ENCODE measurements at places on chromosomes 2 and 18. TPM values are rescaled to one million over a fixed set of nuclear protein-coding genes. Genes with fewer than 3 reads are reported as not detected.

Gene PSTPIP2
- 1.3 TPM for total RNA-seq

Gene RNU2-63P
- not detected for total RNA-seq

GRCh38 chr2:147782141-147782930, 62.5 kb upstream of the ACVR2A start:
- no peak for DNase-seq

DNA sequence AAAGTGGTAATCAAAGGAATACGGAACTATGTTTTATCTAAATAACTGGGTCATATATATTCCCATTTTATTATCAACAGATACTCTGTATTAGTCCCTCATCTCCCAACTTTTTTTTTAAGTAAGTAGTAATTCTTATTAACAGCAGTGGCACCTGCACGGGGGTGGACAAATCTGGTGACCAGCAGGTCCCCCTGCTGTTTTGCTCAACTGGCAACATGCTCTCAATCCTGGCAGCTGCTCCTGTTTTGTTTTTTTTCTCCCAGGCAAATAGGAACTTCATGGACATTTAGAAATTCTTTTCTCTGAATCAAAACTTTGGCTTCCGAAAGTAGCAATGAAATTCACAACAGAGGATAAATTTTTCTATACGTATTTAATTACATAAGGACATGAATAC, 193.5 kb downstream of the SS18 start:
- DNase-seq = no peak

DNA sequence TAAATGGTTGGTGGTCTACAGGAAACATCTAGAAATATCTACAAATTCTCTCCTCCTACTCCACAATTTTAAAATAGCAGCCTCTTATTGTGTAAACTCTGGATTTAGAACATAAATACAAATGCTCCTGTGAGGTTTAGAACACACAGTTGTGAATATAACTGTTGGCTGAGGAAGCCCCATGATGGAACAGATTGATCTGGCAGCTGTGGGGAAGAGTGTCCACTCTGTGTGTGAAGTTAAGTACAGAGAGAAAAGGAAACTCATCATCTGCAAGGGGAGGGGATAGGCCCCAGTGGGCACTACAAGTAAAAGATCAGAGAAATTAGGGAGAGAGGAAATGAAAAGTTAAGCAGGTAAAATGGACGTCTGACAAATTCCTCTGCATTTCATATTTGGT, 422.7 kb upstream of the FSHR start:
- no peak for DNase-seq

DNA sequence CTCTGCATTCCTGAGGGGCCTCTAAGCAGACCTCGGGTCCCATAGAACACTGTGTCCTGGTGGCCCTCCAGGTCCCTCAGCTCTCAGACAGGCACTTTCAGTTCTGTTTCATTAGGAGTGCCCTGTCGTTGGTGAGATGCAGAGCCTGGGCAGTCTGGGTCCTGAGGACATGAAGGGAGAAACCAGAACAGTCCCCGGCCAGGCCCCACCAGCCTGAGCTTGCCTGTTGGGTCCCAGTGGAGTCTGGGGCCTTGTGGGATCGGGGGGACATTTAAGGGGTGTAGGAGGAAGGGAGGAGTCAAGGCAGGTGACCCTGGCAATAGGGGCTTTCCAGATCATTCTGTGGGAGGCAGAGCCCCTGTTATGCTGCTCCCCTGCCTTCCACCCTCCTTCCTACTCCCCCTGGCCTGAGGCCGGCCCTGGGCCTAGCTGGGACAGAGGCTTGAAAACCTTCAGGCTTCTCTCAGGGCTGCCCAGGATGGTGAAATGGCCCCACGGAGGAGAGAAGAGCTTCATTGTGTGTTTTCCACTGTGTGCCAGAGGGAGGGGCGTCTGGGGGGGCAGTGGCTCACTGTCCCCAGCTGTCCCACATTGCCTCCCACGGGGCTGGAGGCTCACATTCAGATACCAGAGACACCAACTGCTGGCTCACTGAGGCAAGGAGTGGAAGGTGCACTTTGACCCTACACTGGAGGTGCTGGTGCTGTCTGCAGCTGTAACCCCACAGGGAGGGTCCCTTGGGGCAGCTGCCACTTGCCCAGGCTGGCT, 26.6 kb upstream of the CATIP start:
- no peak for DNase-seq

DNA sequence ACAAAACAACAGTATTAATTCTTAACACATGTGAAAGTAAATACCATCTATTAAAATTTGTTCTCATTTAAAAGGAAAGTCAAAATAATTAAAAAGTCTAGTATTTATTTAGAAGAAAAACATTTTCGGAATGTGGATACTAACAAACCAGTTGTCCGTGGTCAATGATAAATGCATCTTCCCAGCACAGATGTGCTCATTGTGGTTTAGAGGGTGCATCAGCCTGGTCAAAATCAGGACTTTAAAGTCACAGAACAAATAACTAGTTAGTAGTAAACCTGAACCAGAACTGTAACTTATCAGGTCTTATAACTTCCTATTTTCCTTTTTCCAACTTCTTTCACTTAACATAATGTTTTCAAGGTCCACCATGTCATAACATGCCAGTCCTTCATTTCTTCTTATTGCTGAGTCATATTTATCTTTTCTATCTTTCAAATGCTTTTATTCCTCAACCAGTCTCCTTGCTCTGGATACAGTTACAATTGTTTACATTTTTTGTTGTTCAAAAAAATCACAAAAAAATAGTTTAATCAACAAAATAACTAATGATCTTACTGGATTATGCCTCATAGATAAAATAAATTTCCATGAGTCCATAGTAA, 55.8 kb downstream of the ID2 start:
- DNase-seq = no peak

GRCh38 chr18:7557973-7558372, 9.1 kb upstream of the PTPRM start:
- DNase-seq = no peak

GRCh38 chr18:24602201-24602600, 141.8 kb downstream of the HRH4 start:
- DNase-seq = no peak

DNA sequence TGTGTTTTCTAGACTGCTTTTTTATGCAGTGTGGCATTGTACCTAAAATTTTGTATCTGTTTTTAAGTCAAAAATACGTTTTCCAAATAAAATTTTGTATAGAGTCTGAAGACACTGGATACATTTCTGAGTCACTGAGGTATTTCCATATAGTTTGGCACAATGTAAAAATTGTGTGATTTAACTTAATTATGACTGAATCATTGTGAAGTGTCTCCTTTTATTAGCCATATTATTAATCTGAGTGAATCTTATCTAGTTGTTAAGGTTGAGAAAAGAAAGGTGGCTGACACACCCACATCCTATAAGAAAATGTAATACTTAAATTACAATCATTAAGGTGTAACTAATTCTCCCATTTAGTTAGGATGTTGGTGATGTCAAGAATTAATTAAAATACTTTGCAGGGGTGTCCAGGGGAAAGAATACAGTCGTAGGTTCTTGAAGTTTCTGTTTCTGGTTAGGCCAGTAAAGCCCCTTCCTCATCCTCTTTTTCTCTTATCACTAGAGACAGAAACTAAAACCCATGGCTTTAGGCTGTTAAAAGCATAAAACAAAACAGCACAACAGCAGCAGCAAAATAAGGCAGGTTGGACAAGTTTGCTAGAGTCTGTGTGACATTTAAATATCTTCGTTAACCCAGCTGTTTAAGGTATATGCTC, 71.6 kb downstream of the UBE2E3 start:
- DNase-seq = no peak

Gene ING5
- total RNA-seq = 14.9 TPM
